Endodermal cell (in vitro differentiated cells): ENCODE measurements at places on chromosomes 6 and 20. TPM values are rescaled to one million over a fixed set of nuclear protein-coding genes. Genes with fewer than 3 reads are reported as not detected.

OR2H1 gene
- not detected in 3 replicates for total RNA-seq

GNMT gene
- total RNA-seq: 0.48 to 0.75 TPM (median 0.56 TPM) in 3 replicates

HAO1 gene
- total RNA-seq: not detected in 2 replicates

ADGB gene
- 0.37 TPM in 1 of 2 replicates, not detected in the other for total RNA-seq

MCCD1 gene
- not detected in 3 replicates for total RNA-seq

PSMB9 gene
- total RNA-seq: not detected in 3 replicates

KHDC1L gene
- not detected in 3 replicates for total RNA-seq

BTN1A1 gene
- not detected in 2 replicates for total RNA-seq

CNKSR3 gene
- 5.6 and 5.9 TPM in 2 replicates for total RNA-seq

SLC26A8 gene
- not detected in 3 replicates for total RNA-seq

UBE3D gene
- 16.7 to 20.8 TPM (median 18.0 TPM) in 3 replicates for total RNA-seq

PBOV1 gene
- total RNA-seq: not detected in 2 replicates

RIPOR2 gene
- 8.9 and 9.3 TPM in 2 replicates for total RNA-seq

ERGIC3 gene
- 216 and 217 TPM in 2 replicates for total RNA-seq
